Iris pigment epithelial cell (primary cell): ENCODE measurements at places on chromosomes 11 and 22.
A peak's percentile ranks its signal among the peaks of the same experiment; 100 is the strongest.

DNA sequence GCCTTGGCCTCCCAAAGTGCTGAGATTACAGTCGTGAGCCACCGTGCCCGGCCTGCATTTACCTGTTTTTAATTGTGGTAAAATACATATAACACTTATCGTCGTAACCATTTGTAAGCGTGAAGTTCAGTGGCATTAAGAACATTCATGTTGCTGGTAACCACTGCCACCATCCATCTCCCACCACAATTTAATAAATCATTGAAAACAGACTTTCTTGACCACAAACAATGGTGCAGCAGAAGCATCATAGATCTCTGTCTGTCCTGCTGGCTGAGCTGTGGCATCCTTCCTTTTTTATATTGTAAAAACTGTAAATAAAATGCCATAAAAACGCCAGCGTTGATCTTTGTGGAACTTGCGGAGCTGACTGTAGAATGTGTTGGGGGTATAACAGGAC lies 24.3 kb downstream of the LRP5 start:
- DNase-seq: no peak

DNA sequence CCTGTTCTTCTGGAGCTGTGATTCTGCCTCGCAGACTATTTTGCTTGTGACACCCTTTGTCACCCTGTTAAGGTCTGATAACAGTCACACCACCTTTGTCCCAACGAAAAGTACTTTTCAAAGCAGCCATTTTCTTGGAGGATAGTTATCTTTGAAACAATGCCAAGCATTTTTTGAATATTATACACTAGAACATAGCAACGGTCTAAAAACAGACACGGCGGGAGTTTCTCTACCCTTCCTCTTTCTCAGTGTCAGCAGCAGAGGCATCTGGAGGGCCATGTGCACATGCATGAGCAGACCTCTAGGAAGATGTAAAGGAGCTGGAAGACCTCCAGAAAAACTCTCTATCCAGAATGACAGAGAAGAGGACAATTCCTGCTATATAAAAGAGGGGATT lies 86.5 kb downstream of the TRPC6 start:
- DNase-seq: no peak

DNA sequence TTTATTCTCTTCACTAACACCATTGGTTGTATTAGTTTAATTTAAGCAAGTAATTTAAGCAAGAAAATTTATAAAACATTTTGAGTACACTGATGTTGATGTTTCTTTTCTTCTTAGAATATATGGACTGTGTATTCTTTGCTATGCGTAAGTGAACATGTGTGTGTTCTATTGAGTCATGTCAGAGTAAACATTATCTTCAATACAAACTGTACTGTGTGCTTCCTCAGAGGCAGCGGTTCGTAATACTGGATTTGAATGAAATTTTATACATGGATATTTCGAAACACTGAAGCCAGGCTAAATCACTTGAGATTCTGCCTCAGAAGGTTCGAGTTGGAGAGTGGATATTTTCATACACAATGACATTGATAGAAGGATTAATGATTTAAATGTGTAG lies 452.6 kb downstream of the LUZP2 start:
- DNase-seq: no peak

DNA sequence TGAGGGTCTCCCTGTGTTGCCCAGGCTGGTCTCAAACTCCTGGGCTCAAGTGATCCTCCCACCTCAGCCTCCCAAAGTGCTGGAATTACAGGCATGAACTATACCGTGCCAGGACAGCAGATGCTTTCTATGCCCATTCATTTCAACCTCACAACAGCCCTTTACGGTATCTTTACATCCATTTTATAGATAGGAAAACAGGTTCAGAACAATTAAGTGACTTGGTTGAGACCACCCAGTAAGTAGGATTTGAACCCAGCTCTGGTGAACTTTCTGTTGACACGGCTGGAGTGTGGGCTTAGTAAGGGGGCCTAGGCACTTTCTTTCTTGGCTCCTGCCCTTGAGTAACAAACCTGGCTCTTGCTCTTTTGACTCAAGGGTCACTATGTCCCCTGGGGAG lies 25.7 kb downstream of the TEF start:
- no peak for DNase-seq

- no peak for DNase-seq
Observed at GRCh38 chr11:69721745-69722144, 17.9 kb upstream of the FGF19 start.

- DNase-seq: no peak
Observed at GRCh38 chr11:3123305-3123704, 41.8 kb downstream of the OSBPL5 start.

DNA sequence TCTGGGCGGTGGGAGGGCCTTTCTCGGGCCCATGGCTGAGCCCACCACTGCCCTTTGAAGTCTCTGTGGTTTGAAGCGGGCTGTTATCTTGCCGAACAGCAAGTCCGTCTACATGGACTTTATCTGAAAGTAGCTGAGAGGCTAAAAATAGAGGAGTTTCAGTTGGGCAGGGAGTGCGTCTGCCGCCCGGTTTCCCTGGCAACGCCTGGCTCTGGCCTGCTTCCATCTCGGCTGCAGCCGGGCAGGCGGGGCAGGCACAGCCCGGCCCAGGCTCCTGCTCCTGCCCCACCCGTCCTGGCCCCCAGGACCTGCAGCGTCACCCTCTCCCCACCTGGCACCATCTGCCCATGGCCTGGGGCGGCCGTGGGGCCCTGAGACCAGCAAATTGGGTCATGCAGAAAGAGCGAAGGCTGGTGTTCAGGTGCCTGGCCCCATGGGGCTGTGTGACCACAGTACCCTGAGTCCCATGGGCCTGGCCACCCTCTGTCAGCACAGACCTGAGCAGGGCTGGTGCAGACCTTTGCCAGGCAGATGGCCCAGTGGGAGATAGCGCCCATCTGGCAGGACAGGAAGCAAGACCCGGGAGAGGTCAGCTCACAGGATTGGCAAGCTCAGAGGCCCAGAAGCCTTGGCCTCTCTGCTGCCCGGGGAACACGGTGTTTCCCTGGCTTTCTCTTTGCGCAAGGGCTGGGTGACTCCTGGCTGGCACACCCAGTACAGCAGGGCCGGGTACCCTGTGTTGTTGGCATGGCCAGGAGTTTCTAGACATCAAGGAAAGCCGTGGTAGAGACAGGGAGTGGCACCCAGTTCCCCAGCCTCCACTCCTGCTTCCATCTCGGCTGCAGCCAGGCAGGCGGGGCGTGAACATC lies 79.1 kb upstream of the KCNQ1OT1 start:
- DNase-seq: peak; percentile 19

DNA sequence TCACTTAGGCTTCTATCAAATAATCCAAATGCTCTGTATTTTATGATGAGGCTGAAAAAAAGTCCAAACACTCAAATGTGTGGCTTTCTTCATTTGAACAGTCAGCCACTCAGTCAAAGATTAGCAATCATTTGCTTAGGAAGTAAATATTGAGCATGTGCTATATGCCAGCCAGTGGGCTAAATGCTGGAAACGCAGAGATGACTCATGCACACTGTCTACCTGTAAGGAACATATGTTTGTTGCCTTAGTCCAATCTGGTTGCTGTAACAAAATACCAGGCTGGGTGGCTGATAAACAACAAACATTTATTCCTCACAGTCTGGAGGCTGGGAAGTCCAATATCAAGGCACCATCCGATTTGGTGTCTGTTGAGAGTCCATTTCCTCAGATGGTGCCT lies 617.3 kb downstream of the NTM start:
- DNase-seq: no peak

DNA sequence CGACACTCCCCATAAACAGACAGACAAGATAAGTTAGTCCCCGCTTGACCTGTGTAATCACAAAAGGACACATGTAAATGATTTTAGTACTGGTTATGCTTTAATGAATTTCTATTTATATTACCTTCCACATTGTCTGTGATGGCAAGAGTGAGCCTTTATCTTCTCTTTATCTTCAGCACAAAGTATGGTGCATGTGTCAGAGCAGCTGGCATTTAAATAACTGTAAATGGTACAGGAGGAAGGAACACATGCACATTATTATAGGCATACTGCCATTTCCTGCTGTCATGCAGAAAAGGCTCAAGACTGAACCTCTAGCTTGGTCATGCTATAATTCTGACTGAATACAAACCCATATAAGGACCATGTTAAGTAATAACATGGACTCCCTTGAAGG lies 1342.7 kb upstream of the TENM4 start:
- no peak for DNase-seq

- DNase-seq: peak; percentile 70
Observed at GRCh38 chr11:119144825-119145486, 3.9 kb upstream of the ABCG4 start.

- no peak for DNase-seq
Observed at GRCh38 chr22:47190957-47191670, 428.7 kb downstream of the TBC1D22A start.

DNA sequence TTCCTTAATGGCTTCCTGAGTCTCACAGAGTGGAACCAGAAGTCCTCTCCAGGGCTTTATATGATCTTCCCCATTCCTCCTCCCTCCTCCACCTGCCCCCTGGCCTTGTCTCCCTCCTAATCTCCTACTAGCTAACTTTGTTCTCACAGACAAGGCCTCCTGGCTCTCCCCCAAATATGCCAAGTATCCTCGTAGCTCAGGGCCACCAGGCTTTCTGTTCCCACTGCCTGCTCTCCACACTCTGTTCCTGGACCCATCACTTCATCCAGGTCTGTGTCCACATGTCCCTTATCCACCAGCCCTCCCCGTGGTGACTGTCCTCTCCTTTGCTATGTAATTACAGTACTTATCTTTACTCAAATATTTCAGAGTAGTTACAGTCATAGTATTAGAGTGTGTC lies 23.2 kb upstream of the LMO1 start:
- DNase-seq: no peak

DNA sequence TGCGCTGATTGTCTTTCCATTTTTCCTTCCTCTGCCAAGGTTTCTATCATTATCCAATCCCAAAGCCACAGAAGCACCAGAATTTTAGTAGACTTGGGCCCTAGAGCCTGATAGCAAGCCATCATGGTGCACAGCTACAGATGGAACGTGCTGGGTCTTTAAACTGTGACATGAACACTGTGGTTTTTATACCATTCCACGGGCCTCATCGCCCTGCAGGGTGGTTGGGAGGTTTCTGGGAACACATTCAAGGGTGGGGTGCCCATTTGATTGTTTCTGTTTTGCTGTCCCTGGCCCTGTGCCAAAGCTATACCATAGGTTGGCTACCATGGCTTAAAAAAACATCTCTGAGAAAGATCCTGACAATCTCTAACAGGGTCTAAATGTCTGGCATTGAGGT lies 151.9 kb downstream of the CACNA1I start:
- DNase-seq: no peak
